CD4-positive, CD25-positive, alpha-beta regulatory T cell (primary cell): ENCODE measurements at places on chromosomes 2 and 18.

- no peak for DNase-seq
Observed at GRCh38 chr18:66222174-66222573, 381.7 kb downstream of the CDH19 start.

DNA sequence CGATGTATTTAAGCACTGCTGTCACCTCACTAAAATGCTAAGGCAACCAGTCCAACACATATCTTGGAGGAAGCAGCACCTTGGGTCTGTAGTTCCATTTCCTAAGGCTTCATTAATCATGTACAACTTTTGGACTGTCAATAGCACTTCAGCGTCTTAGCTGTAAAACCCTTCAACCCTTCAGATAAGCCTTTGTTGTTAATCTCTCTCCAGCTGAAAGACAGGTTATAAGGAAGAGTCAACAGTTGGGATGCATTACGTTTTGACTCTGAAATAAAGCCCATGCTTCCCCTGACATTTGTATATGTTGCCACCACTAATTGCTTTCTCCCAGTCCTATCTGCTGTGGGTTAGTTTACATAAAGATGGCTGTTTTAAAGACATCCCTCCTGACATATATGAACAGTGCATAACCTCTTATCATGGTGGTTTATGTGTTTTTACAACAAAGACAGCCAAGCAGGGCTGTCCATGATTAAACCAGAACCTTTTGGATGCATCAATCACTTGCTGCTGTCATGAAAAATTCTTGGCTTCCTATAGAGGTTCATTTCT, 81.5 kb downstream of the EPHA4 start:
- DNase-seq: no peak

- no peak for DNase-seq
Observed at GRCh38 chr2:64374686-64375085, 79.3 kb upstream of the LGALSL start.

GRCh38 chr2:96800061-96801004, 15.7 kb upstream of the CNNM3 start:
- DNase-seq: no peak

DNA sequence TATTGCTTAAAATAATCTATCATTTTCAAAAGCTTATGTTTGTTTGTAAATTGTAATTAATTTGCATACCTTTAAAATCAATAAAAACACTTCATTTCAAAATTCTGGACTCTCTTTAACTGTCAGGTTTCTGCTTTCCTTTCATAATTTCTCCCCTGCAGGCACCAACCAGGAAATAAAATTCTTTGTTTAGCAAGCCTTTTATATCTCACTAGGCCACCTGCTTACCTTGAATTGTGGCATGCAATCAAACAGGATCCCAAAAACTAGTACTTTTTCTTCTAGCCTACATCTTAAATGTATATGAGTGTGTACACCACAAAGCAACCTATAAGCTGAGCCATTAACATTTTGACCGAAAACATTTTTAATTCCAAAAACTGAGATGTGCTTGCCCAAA, 233.1 kb downstream of the NR4A2 start:
- no peak for DNase-seq

DNA sequence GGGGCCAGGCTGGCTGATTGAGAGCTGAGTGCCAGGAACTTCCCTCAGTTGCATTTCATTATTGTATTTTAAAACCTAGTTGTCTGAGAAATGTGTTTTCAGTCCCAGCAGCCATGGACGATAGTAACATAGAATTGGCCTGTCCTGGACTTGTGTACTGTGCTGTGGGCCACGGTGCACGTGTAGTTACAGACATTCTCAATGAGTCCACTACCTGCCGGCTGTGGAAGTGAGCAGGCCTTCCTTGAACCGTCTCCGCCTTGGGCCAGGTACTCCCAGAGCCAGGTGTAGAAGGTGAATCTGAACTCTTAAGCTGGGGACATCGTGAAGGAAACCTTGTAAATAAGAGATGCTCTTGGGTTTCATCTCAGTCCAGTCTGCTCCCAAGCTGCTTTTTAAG, 47.0 kb downstream of the UBE2F start:
- no peak for DNase-seq
